ENCODE measurements at places on chromosomes 13 and 19.

GRCh38 chr13:59425211-59425741, 738.5 kb downstream of the DIAPH3 start:
- peak; percentile 73 for DNase-seq

DNA sequence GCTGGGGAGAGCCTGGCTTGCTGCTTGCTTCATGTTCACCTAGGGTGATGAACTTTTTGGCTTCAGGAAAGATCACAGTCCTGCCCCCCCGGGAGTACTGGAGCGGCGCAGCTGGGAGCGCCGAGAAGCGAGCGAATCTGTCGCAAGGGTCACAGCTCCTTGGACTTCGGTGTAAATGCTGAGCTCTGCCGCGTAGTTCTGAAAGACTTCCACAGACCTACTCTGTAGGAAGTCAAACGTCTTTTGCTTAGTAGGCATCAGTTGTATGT, 2.7 kb downstream of the ING1 start:
- DNase-seq = no peak

GRCh38 chr19:18845961-18846360, 14.2 kb downstream of the UPF1 start:
- DNase-seq = no peak

GRCh38 chr13:77872995-77873394, 45.6 kb downstream of the EDNRB start:
- DNase-seq = no peak

DNA sequence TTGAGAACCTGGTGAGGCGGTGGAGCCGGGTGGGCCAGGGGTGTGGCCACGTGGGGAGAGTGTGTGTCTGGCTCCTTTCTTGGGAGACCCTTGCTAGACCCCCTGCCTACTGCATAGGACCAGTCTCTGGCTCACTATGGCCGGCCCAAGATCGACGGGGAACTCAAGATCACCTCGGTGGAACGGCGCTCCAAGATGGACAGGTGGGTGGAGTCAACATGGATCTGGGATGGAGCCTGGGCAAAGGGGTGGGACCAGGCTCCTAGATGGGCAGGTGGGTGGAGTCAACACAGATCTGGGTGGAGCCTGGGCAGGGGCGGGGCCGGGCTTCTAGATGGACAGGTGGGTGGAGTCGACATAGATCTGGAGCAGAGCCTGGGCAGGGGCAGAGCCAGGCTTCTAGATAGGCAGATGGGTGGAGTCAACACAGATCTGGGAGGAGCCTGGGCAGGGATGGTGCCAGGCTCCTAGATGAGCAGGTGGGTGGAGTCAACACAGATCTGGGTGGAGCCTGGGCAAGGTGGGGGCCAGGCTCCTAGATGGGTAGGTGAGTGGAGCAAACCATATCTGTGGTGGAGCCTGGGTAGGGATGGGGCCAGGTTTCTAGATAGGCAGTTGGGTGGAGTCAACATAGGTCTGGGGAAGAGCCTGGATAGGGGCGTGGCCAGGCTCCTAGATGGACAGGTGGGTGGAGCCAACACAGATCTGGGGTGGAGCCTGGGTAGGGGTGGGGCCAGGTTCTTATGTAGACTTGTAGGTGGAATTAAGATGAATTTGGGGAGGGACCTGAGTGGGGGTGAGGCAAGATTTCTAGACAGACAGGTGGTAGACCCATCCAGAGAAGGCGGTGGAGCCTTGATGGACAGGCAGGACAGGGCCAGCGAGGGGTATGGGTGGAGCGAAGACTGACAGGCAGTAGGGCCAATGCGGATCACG, 56.5 kb downstream of the VAV1 start:
- no peak for DNase-seq

- no peak for DNase-seq
Measured at GRCh38 chr13:94209117-94209516, 270.4 kb downstream of the DCT start.

GRCh38 chr19:38685666-38686529, 38.4 kb downstream of the ACTN4 start:
- DNase-seq = no peak

GRCh38 chr13:32978278-32978677, 37.9 kb upstream of the KL start:
- DNase-seq = no peak

DNA sequence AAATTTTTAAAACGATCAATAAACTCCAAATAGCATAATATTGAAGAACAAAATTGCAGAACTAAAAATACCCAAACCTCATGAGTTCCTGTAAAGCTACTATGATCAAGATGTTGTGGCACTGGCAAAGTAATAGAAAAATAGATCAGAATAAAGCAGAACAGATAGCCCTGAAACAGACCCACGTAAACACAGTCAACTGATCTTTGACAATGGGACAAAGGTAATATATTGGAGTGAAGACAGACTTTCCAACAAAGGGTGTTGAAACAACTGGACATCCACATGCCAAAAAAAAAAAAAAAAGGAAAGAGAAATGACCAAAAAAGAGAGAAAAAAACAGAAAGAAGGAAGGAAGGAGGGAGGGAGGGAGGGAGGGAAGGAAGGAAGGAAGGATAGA, 138.7 kb downstream of the IRS2 start:
- DNase-seq = no peak

DNA sequence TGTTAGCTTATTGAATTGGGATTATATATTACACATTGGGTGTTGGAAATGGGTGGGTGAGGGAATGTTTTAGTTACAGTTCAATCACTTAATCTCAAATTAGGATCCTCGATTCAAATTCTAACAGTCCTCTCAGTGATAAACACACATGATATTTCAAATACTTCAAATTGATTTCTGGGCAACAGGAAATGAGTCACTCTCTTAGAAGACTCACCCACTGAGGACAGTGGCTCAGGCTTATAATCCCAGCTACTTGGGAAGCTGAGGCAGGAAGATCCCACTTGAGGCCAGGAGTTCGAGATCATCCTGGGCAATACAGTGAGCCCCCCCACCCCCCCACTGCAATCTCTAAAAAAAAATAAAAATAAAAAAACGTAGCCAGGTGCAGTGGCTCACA, 435.3 kb downstream of the KLF12 start:
- DNase-seq = no peak

DNA sequence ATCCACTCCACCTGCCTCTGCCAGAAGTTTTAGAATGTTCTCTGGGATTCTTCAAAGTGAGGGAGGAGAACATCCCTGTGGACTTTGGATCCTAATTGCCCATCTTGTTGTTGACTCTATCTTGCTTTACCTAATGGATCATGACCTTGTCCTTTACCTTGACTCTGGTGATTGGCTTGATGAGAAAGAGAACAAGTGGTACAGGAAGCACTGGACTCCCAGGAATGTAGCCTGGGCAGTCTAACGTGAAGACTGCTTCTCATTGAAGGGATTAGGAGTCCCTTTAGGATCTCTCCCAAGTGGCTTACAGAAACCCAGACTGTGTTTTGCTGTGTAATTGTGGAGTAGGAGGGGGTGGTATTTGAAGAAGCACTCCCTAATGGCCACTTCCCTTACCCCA, 63.9 kb downstream of the SLC10A2 start:
- no peak for DNase-seq

DNA sequence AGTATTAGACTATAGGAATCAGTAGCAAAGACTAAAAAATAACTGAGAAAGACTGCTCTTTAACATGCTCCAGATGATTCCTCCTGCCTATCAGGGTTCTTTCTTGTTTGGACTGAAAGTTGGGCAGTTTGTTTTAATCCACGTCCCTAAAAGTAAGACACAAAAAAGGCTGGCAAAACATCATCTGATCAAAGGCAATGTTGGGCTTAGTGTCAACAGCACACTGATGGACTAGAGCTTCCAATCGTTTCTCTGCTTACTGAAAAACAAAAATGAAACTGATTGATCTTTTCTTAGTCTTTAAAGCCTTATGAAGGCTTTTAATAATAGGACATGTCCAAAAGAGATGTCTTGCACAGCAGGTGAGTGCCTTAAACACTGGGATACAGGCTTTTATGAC, 1567.9 kb upstream of the PRR20A start:
- DNase-seq = no peak

DNA sequence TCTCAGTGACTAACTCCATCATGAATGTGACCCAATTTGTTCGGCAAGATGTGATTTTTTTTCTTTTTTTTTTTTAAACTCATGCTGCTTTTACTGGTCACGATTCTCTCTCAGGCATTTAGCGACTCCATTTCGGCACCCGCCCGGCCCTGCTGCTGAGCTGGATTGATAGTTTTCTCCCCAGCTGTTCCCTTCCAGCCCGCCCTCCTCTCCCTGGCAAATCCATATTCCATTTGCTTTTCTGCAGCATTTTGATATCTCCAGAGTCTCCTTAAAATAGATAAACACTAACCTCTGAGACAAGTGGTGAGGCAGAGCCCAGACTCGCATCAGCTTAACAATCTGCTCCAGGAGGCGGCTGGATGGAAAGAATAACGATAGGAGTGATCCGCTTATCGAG, 55.5 kb upstream of the KATNAL1 start:
- no peak for DNase-seq

GRCh38 chr19:1279782-1280341, 4.5 kb downstream of the FAM174C start:
- DNase-seq = peak; percentile 25

- DNase-seq = no peak
Measured at GRCh38 chr13:108987517-108987916, 358.1 kb downstream of the MYO16 start.

DNA sequence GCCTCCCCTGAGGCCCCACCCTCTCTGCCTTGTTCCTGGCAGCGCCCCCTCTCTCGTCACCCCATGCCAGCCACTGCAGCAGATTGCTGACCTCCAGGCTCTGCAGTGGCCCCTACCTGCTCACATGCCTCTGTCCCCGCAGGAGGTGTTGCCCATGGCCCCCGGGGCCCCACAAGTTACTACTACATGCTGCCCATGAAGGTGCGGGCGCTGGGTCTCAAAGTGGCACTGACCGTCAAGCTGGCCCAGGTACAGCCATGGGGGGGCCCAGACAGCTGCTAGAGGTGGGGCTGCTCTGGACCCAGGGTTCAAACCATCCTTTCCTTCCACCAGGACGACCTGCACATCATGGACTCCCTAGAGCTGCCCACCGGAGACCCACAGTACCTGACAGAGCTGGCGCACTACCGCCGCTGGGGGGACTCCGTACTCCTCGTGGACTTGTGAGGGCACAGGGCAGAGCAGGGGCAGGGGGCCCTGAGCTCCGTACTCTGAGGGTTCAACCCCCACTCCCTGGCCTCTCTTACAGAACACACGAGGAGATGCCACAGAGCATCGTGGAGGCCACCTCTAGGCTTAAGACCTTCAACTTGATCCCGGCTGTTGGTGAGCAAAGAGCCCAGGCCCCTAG, 6.2 kb downstream of the MRPL4 start:
- no peak for DNase-seq

GRCh38 chr19:42038666-42039065, 31.3 kb downstream of the GRIK5 start:
- peak; percentile 85 for DNase-seq

- DNase-seq = no peak
Measured at GRCh38 chr13:78465250-78465649, 138.1 kb downstream of the POU4F1 start.

DNA sequence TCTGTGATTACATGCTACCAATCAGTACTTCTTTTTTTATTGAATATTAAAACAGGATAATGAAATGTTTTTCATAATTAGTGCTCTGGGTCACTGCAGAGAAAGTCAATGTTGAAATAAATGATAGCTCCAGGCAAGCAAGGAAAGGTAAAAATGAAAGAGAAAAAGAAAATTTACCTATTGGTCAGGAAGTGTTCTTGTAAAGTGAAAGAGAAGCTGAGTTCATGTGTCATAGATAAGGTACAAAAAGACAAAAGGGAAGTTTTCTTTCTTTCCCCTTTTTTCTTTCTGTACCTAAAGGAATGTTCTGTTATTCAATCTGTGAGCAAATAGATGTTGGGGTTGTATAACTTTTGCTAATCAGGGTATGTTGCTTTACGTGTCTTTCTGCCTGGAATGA, 197.0 kb downstream of the PCDH9 start:
- no peak for DNase-seq

DNA sequence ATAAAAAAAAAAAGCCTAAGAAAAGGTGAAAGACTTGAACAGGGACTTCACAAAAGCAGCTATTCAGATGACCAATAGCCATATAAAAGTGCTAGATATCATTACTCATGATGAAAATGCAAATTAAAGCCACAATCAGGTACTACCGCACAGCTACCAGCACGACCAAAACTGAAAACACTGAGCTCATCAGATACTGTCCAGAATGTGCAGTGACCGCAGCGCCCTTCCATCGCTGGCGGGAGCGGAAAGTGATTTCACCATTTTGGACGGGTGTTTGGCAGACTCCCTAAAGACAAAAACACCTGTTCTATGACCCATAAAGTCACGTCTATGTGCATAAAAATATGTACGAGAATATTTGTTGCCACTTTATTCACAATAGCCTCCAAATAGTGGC, 60.7 kb downstream of the SLC6A16 start:
- DNase-seq = no peak

DNA sequence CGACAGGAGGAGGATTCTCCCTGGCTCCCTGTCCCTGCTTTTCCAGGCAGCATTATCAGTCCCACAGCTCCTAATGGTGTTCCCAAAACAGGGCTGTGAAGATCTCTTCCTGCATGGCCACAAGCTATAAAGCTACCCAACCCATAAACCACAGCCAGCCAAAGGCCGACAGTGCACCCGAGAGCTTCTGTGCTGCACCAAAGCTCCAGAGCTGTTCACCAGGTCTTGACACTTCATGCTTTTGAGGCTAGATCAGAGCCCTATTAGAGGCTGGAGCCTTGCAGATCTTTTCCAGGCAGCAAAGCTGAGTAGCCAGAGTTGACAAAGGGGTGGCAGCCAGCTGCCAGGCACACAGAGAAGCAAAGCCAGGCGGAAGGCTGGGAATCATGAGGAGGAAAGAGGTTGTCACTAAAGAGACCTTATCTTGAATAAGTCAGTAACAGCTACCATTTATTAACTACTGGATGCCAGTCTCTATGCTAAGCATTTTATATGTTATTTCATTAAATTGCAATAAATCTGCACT, 180.4 kb downstream of the KATNAL1 start:
- no peak for DNase-seq

DNA sequence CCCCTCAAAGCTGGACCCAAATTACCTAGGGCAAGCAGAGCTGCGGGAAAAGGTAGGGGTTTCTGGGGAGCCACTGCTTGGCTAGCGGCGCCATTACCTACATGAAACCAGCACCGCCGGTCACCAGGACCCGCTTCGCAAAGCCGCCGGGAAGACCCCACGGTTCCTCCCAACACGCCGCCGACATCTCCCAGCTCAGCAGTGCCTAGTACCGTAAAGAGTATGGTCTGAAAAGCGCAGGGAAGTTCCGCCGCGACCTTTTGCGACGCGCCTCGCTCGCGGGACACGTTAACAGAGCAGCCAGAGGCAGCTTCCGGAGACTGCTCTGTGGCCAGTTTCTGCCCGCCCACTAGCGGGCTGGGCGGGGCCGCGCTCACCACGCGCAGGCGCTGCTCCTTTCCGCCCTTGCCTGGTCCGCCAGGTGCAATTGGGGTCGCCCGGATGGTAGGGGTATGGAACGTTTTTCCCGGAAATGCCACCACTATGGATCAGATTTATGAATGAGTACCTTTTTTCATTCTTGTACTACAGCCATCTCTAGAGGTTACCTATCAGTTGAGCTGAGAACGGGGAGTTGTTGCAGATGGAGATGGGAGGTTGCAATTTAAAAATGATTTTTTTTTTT, at the start of gene TGDS:
TSS of gene TGDS (minus strand) at position 203 of the 625 bp plus-strand sequence. CDS start at position 187, 16 bp downstream.
- peak; percentile 75 for DNase-seq

GRCh38 chr13:35791184-35791851, 314.8 kb upstream of the MAB21L1 start:
- no peak for DNase-seq
